ENCODE measurements at places on chromosomes 1 and 21.

GRCh38 chr1:107135463-107135862, 5.4 kb upstream of the NTNG1 start:
- DNase-seq, result no peak

- DNase-seq, result no peak
Measured at GRCh38 chr1:108051631-108052377, 86.8 kb upstream of the VAV3 start.

- DNase-seq, result no peak
Measured at GRCh38 chr1:151143057-151143435, 3.4 kb downstream of the SEMA6C start.

DNA sequence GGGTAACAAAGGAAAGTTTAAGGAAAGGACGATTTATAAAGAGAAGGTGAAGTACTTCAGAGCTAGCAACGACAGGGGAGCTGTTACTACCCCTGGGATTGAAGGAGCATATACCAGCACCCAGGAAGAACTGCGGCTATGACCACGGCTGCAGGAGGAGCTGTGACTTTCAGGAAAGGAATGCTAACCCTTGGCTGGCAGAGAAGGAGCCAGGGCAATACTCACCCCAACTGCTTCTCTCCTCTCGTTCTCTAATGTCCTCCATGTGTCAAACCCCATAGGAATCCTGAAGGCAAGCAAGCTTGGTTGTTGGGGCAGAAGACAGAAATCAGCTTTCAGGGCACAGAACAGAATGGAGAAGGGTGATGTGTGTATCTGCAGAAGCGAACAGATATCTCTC, 120.5 kb downstream of the TMEM53 start:
- no peak for DNase-seq

- DNase-seq, result peak; percentile 47
Measured at GRCh38 chr1:206803221-206803730, 31.0 kb upstream of the IL10 start.

GRCh38 chr1:103788377-103788776, 38.7 kb downstream of the AMY1C start:
- no peak for DNase-seq

DNA sequence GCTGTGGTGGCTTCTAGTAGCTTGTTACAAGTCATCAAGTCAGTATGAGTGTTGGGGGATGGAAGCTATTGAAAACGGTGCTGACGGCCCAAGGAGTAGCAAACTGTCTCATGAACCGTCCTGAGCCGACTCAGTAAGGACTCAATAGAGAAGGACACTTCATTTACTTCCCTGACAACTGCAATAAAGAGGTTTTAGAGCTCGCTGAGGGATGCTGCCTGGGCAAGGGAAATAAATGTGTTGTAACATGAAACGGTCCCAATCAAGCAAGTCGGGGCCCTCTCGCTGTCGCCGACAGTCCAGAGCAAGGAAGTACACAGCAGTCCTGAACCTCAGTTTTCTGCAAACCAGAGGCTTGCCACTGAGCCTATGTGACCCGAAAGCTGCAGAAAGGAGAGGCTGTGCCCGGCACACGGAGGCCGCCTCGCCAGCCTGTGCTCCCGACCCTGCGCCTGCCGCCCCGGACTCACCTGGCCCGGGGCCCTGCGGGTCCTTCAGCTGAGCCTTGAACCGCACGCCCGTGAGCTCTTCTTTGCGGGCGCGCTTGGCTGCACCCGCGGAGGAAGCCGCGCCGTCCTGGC, 423 bp downstream of the URB1 start:
- DNase-seq, result no peak

DNA sequence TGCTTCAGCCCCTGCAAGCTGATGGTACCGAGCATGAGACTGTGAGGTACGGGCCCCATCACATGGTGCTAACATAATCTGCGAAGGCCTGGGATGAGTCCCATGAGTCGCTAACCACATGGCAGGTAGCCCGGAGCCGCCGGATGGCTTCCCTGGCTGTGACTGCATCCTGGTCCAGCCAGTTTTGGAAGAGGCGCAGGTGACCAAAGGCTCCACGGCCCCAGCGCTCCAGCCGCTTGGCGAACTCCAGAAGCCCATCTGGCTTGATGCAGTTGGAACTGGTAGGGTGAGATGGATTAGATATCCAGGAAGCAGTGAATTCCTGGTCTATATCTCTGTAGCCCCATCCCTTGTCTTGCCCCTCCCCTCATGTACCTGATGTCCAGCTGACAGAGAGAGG, 24.6 kb downstream of the LRRC41 start:
- no peak for DNase-seq

GRCh38 chr1:154791292-154792166, 78.6 kb downstream of the KCNN3 start:
- DNase-seq, result peak; percentile 50

- no peak for DNase-seq
Measured at GRCh38 chr1:50252196-50252595, 143.5 kb downstream of the ELAVL4 start.

GRCh38 chr1:22122273-22123070, 20.4 kb downstream of the WNT4 start:
- no peak for DNase-seq

DNA sequence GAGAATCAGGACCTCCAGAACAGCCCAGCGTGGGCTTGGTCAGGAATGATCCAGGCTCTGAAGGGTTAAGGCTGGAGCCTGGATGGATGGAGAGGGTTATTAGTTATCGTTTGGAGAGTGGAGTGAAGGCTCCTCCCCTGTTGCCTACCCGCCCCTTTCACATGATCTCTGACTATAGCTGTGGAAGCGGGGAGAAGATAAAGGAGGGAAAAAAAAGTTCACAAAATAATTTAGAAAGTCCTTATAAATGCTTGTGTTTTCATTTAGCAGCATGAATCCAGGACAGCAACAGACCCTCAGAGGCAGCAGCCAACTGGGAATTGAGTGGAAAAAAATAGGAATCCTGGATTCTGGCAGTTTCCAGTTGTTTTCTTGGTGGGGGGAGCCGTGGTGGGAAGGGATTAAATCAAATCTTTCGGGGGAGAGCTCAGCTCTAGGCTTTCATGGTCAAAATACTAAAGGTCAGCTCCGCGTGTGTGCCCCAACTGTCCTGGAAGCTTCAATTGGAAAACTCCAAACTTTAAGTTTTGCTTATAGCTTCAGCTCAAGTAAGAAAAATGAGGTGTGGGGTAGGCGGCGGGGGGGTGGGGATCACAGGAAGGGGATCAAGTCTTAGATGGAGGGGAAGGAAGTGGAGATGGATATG, 595 bp upstream of the DDR2 start:
- no peak for DNase-seq

DNA sequence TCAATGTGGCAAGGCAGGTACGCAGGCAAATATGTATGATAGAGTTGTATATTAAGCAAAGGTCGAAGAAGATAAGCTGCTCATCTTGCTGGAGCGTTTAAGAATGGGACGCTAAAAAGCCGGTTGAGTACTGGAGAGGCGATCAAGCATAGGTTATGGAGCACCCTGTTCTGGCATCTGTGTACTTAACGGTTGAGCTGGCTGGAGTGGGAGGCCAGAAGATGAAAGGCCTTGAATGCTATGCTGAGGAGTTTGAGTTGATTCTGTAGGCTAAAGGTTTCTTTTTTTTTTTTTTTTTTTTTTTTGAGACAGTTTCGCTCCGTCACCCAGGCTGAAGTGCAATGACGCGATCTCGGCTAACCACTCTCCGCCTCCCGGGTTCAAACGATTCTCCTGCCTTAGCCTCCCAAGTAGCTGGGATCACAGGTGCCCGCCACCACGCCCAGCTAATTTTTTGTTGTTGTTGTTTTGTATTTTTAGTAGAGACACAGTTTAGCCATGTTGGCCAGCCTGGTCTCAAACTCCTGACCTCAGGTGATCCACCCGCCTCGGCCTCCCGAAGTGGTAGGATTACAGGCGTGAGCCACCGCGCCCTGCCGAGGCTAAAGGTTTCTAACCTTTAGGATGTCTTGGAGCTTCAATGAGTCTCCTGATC, 850 bp upstream of the KHDC4 start:
- no peak for DNase-seq

DNA sequence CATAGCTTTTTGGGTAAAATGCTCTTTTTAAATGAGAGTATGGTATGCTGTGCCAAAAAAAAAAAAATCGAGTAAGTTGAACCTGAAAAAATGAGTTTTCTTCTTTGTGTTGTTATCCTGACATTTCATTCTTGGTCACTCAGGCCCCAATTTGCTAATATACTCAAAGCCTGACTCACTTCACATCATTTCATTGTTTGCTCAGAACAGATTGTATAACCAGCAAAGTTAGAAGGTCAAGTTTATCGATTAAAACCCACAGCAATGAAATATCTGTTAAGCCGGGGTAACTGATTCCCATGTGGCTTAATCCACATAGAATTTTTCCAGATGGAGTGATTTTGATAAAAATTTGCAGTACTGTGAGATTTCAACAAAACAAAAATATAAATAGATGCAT, 363.7 kb downstream of the NEGR1 start:
- no peak for DNase-seq

- DNase-seq, result no peak
Measured at GRCh38 chr1:76463849-76464248, 389.3 kb downstream of the ST6GALNAC3 start.

DNA sequence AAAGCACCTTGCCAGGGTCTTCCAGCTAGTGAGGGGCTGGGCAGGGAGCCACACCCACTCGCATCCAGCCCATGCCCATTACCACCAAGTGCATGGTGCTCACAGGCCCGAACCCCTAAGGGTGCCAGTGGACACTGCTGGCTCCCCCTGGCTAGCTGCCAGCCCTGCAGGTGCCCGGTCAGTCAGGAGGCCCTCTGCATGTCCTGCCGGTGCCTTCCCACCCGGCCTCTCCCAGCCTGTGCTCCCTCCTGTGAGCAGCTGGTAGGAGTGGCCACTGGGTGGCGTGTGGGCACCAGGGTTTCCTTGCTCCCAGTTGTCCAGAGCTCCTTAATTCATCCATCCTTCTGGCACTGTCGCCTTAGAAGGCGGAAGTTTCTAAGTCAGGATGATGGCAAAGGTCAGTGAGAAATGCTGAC, 33.4 kb downstream of the QSOX1 start:
- DNase-seq, result no peak

GRCh38 chr1:201792534-201793305, 36.2 kb upstream of the IPO9 start:
- DNase-seq, result peak; percentile 12
